Progenitor cell of endocrine pancreas (in vitro differentiated cells): ENCODE measurements at places on chromosomes 7 and 10.

GRCh38 chr7:128872394-128872824 is 9.8 kb downstream of the ATP6V1F start:
- DNase-seq = no peak

DNA sequence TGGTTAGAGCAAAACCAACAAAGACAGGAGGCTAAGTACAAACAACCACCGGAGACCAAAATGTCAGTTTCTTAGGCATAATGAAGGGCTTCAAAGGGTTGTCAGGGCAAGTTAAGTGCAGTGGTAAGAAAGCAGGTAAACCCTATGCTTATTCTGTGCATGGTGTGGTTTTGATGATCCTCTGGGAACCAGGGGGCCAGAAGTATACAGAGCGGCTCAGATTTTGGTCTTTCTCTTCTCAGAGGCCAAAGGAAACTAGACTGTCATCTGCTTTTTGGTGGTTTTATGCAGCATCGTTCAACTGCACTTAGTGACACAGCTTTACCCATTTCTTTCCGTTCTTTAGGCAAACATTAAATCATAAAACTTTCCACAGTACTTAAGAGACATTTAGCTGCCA is 332.7 kb upstream of the CELF2 start:
- no peak for DNase-seq

DNA sequence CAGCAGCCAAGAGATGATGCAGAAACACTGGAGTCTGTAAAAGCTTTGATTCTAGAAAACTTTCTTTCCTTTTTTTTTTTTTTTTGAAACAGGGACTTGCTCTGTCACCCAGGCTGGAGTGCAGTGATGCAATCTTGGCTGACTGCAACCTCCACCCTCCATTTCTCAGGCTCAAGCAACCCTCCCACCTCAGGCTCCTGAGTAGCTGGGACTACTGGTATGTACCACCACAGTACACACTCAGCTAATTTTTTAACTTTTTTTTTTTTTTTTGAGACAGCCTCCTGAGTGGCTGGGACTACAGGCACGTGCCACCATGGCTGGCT is 17.0 kb upstream of the BAG3 start:
- DNase-seq = no peak

- DNase-seq = no peak
These were observed 47.0 kb upstream of the LAMB1 start for GRCh38 chr7:108049962-108050361.

DNA sequence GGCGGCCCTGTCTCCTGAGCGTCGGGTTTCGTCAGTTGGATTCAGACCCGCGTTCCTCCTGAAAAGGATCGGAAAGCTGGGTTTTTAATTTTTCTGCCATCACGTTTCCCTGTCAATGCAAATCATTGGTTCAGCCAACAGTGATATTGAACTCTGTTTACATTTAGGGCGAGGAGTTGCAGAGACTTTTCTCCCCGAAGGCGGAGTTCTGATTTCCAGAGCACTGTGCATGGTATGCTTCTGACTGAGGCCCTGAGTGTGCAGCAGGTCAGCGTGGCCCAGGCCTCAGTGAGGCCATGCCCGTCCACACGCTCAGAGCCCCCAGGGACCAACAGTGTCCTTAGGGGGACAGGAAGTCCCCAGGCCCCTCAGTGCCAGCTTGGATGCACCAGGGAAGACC is 27.1 kb downstream of the NKX6-2 start:
- DNase-seq = no peak

GRCh38 chr7:157738066-157738460 is 401.3 kb downstream of the DNAJB6 start:
- peak; percentile 37 for DNase-seq
